ENCODE measurements at places on chromosomes 2 and 18.

DNA sequence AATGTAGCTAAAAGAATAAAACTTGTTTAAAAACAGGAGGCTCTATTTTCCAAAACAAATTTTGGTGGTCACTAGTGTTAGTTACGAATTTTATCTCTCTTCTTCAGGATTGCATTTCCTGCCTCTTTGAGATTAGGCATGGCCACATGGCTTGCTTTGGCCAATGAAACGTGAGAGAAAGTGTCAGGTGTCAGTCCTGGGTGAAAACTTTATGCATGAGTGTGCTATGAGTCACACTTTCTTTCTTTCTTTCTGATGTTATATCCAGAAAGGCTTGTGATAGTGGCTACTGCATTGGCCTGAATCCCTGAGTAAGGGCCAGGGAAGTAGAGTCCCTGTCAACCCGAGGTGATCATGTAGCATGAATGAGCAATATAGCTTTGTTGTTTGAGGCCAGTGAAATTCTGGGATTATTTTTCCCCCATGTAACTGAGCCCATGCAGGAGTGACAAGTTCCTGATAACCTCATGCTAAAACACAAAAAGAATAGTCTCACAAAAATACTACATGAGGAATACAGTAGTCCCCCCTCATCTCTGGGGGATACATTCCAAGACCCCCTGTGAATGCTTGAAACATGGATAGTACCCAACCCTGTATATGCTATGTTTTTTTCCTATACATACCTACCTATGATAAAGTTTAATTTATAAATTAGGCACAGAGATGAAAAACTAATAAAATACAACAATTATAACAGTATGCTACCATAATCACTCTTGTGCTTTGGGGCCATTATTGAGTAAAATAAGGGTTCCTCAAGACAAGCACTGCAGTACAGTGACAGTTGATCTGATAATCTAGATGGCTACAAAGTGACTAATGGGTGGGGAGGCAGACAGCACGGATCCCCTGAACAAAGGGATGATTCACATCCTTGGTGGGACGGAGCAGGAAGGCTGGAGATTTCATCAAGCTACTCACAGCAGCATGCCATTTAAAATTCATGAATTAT, 109.5 kb downstream of the CDC42EP3 start:
- DNase-seq, result peak; percentile 87

- no peak for DNase-seq
These were observed 93.4 kb upstream of the COL3A1 start for GRCh38 chr2:188880740-188881139.

GRCh38 chr2:180990794-180991193, 10.4 kb downstream of the UBE2E3 start:
- no peak for DNase-seq

DNA sequence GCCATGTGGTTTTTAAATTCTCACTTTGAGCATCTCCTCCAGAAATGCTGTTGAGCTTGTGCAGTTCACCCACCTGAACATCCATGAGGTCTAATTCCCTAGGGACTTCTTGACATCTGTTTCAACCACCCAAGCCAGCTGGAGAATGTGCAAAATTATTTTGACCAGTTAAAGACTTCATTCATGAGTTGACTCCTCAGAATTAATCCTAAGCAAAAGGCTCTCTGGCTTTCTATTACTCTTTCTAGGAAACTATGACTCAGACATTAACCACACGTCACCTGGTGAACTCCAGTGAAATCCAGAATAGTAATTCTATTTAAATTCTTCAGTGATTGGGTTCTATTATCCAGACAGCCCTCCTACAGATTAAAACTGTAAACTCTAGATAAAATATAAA, 247.5 kb downstream of the NBAS start:
- peak; percentile 12 for DNase-seq

- DNase-seq, result no peak
These were observed 112.0 kb downstream of the TRABD2A start for GRCh38 chr2:84768840-84769239.

GRCh38 chr2:173264603-173265366, 89.9 kb upstream of the CDCA7 start:
- DNase-seq, result no peak

- DNase-seq, result no peak
These were observed 664.8 kb downstream of the STK39 start for GRCh38 chr2:167582619-167583018.

GRCh38 chr2:133941666-133942065, 312.2 kb upstream of the MGAT5 start:
- no peak for DNase-seq

- DNase-seq, result no peak
These were observed 12.2 kb downstream of the SH3BP4 start for GRCh38 chr2:234963773-234964615.

DNA sequence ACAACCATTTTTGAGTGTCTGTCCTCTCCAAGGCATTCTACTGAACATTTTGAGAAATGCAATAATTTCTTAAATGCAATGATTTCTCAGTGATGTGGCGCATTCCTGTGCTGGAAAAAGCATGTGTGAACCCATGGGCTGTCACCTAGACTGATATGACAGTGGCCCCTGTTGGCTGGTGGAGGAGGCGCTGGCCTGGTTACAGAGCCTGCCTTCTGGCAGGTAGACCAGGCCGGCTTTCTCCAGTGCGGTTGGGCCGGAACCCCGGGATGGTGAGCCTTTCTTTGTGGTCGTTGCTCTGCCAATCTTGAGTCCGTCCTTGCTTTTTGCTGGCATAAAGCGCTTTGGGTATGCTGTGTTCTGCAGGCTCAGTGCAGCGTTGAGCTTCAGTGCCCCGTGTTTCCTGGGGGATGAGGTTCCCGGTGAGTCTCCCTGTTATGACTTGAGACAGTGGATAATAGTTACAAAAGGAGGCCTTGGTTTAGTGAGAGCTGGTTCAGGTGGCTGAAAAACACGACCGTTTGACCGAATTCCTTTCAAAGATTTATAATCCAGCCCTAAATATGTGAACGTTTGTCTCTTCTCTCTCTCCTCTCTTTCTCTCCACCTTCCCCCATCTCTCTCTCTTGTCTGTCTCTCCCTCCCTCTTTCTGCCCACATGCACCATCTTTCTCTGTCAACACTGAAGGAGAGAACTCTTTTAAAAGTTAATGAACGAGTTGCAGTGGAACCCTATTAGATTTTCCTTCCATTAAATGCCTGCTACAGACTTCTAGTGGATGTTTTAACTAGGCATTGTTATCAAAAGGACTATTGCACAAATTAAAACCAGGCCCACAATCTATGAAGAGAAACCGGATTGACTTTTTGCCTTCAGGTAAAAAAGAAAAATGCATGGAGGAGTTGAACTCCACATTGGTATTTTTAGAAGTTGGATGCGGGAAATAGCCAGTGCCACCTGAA, 34.0 kb downstream of the TSHZ1 start:
- peak; percentile 36 for DNase-seq

GRCh38 chr18:35756506-35757117, 175.1 kb downstream of the GALNT1 start:
- DNase-seq, result peak; percentile 52

DNA sequence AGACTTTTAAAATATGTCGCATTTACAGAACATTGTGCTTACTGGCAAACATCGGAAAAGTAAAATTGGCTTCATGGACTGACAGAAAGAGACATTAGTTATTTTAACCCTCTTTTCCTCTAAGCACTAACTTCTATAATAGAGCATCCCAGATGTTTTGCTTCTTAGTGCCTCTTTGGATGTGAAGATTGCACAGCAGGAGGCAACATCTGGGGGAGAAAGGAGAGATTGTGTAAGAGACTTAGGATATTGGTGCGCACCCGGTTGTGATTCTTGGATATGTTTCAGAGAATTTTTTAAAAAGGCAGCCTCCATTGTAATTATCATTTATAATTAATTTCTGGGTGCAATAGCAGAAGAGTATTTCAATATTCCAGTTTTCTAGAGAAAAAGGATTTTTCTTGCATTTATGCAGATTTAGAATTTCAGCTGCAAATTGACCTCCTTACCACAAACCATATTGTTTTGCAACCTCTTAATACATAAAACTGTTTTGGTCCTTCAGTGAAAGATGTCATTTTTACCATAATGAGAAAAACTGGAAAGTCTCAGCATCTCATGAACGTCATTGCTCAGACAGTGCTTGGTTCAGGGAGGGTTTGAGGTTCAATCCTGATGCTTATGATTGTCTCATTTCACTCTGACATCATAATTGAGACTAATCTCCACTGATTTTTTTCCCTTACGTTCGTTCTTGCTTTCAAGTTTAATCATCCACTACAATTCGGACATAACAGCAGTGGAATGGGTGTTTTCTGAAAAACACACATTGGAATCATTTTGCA, 404.3 kb downstream of the ZNF521 start:
- DNase-seq, result no peak

DNA sequence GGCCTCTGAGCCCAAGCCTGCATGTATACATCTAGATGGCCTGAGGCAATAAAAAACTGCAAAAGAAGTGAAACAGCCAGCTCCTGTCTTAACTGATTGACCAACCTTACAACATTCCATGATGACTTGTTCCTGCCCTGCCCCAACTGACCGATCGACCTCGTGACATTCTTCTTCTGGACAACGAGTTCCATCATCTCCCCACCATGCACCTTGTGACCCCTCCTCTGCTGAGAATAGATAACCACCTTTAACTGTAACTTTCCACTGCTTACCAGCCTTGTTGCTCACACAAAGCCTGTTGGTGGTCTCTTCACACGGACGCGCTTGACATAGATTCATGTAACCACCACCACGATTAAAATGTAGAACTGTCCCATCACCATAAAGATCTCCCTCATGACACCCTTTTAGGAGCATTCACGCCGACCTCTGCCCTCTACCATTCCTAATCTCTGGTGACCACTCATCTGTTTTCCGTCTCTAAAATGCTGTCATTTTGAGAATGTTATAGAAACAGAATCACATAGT, 120.1 kb upstream of the REV1 start:
- DNase-seq, result no peak

DNA sequence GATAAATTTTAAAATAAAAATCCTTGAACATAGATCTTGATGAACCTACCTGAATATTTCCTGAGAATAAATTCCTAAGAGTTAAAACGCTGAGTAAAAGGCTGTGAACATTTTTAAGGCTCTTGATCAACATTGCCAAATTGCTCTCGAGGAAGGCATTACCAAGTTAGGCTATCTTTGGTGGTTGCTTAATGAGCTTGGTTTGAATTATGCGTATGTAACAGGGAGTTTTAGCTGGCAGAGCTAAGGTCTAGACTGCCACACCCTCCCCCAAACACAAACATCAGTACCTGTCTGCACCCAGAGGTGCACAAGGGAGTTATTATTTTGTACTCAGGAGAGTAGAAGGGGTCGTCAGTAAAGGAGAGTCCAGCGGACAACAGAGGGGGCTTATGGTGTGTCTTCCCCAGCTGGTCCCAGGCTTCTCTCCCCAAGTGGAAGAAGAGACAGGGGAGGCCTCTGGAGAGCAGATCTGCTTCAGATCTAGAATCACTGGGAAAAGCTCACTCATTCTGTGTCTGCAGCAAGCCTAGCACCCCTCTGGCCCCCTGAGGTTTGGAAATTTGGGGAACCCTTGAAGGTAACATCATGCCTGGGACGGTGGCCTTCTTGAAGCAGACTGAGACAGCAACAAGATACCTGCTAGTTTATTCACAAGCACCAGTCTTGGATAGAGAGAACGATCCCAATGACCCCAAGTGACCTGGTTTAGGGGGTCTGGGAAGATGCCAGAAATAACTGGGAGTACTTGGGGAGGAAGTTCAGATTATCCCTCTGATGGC, 197.2 kb upstream of the ID2 start:
- DNase-seq, result no peak

DNA sequence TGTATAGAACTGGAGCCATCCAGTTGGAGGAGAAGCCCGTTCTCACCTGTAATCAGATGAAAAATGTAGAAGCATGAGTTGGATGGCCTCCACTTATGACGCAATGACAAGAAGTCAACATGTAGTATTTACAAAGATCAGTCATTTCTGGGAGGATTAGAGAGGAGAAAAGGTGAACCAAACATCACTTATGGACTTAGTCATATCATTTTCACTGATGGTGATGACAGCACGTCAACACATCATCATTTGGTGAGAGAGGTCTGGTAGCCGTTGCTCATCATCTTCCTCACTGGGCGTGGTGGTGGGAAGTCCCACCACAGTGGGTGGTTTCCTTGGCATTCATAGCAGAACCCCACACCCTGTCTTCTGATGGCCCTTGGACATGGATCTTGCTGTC, 264.2 kb upstream of the EPAS1 start:
- no peak for DNase-seq

GRCh38 chr18:59468821-59469220, 109.8 kb upstream of the LMAN1 start:
- no peak for DNase-seq

DNA sequence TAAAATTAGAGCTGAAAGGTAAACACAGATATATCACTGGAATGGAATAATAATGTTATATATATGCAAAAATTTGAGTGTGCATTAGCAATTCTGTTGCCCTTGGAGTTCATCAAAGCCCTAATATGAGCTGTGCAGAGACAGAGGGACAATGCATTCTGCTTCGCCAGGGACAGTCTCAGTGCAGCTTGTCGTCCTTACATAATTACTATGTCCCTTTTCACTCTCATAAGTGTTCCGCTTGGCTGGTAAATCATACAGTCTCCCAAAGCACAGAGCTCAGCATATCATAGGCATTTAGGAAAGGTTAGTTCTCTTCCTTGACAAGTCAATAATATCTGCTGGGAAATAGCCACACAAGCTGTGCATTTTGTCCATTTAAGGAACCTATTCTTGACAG, 30.7 kb downstream of the MAPK4 start:
- DNase-seq, result no peak

GRCh38 chr2:235271936-235272335, 221.9 kb upstream of the AGAP1 start:
- no peak for DNase-seq

DNA sequence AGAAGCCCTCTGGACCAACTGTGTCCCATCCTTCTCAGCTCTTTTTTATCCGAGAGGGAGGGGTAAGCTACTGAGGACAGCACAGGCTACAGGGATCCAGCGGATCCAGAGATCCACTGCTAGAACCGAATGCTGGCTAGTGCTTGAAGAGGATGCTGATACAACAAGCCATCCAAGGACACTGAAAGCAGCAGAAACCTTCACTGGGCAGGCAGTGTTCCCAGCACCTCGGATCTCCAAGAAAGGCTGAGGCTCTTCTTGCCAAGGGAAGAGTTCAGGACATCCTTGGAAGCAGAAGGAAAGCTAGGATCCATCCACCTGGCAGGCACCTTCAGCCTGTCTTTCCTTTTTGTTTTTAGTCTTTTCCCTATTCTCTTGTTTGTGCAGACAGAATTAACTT, 13.2 kb upstream of the FHOD3 start:
- no peak for DNase-seq

DNA sequence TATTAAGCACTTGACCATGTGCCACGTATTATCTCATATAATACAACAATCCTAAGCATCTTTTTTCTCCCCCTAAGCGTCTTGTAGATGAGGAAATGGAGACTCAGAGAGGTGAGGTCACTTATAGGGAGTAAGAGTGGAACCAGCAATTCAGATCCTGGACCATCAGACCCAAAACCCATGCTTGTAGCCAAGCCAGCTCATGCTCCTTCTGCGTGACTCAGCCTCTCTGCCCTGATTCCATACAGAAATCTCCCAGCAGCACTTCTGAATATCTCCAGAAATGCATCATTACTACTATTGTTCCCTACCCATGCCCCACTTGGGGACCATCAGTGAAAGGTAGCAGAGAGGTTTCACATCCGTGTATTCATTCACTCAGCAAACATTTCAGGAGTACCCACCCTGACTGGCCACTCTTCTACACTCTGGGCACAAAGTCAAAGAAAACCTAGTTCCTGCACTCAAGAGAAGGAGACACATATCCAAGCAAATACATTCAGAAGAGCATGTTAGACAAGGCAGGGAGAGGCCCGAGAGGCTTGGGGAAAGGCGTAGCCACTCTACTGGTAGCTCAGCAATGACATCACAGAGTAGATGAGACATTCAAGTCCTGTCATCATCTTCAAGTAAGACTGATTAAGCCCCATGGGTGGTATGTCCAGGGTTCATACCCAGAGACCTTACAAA, 141.9 kb downstream of the MTCL1 start:
- DNase-seq, result no peak
